ENCODE measurements at places on chromosomes 4 and X. TPM values are rescaled to one million over a fixed set of nuclear protein-coding genes. Genes with fewer than 3 reads are reported as not detected.

RNF212 gene
- 1.5 TPM for polyA plus RNA-seq

SGMS2 gene
- polyA plus RNA-seq = 0.15 TPM

SCML2 gene
- polyA plus RNA-seq = 14.7 TPM

TCEAL2 gene
- polyA plus RNA-seq = not detected

HGFAC gene
- 17.8 TPM for polyA plus RNA-seq

CITED1 gene
- polyA plus RNA-seq = 24.1 TPM
